GF-D8 (cell line): ENCODE measurements at places on chromosomes 4 and X.

DNA sequence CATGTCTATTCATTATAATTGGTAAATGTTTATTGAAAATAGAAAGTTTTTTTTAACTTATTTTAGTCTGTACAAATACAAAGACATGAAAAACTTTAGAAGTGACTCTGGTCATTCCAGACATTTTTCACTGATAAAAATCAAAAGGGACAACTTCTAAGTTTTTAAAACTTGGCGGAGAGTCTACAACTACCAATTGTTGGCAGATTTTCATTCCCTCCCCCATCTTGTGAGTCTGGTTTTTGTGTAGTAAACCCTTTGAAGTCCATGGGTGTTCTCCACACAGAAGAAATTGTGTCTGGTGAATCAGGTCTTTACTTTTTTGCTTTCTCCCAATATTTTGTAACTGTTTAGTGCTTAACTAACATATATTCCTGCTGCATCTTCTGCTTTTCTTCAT lies 336.5 kb downstream of the PDGFC start:
- DNase-seq, result no peak

GRCh38 chr4:73007526-73008100 lies 61.9 kb downstream of the COX18 start:
- DNase-seq, result no peak

- no peak for DNase-seq
Observed at GRCh38 chr4:25258980-25259578, 25.2 kb downstream of the PI4K2B start.

GRCh38 chr4:186839122-186840037 lies 115.7 kb upstream of the FAT1 start:
- DNase-seq, result no peak

- no peak for DNase-seq
Observed at GRCh38 chr4:129968366-129968765, 872.4 kb downstream of the C4orf33 start.

DNA sequence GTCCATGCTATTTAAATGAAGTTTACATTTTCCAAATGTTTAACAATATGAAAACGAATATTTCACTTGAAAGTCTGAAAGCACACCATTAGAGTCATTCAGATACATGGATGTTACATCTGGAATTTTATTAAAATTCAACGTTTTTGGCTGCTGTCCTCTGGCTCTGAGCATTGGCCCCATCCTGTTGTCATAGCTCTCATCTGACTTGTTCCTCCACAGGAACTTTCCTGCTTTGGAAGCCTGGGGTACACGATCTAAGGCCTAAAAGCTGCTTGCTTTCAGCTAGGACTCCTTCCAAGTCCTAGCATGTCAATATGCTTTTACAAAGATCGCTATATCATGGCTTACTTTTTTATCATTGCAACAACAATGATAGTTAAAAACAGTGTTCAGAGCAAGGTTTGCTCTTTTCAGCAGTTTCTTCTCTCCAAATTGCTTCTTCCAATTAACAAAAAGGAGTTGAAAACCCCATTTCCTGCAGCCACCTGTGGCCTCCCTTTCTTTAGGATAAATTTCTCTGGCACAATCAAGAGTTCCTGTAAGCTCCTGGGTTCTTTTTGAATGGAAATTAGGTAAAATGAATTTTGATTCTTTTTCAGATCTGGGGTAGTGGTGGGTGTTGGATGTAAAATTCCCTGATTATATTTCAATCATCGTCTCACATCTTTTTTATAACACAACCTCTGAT lies 413.4 kb upstream of the AGA start:
- no peak for DNase-seq

DNA sequence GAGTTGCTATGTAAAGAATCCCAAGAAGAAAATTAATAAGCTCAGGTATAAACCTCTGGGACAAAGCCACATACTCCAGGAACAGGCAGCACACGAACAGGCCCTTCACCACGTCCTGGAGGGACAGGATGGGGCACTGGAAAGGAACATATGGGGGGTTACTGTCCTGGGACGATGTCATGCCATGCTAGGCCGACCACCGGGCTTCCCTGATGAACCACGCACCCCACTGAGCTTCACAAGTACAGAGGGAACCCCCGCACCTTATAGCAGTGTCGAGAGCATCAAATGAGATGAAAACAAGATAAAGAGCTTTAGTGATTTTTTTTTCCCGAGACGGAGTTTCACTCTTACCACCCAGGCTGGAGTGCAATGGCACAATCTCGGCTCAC lies 19.1 kb downstream of the NOP14 start:
- no peak for DNase-seq
